Fibroblast of villous mesenchyme (primary cell): ENCODE measurements at places on chromosomes 1 and 21. TPM values are rescaled to one million over a fixed set of nuclear protein-coding genes. Genes with fewer than 3 reads are reported as not detected.

NBPF12 gene
- 6.0 and 9.3 TPM in 2 replicates for total RNA-seq

RBP7 gene
- 0.43 TPM in 1 of 2 replicates, not detected in the other for total RNA-seq

ATP8B2 gene
- total RNA-seq: 107 and 155 TPM in 2 replicates

LSS gene
- total RNA-seq: 139 and 182 TPM in 2 replicates

TMOD4 gene
- total RNA-seq: not detected in 2 replicates

ADCY10 gene
- under 0.01 TPM in 1 of 2 replicates, not detected in the other for total RNA-seq

HUNK gene
- total RNA-seq: 1.3 and 1.6 TPM in 2 replicates

RAB25 gene
- total RNA-seq: not detected in 2 replicates
